ENCODE measurements at places on chromosomes 6 and 20.

- H3K27me3 ChIP-seq, result no peaks in the 10 kb centered on the region
- H3K4me3 ChIP-seq, result no peak overlapping the region
- H3K27ac ChIP-seq, result no peak overlapping the region
These were observed 1294.5 kb downstream of the KHDRBS2 start for GRCh38 chr6:60991427-60992028.

DNA sequence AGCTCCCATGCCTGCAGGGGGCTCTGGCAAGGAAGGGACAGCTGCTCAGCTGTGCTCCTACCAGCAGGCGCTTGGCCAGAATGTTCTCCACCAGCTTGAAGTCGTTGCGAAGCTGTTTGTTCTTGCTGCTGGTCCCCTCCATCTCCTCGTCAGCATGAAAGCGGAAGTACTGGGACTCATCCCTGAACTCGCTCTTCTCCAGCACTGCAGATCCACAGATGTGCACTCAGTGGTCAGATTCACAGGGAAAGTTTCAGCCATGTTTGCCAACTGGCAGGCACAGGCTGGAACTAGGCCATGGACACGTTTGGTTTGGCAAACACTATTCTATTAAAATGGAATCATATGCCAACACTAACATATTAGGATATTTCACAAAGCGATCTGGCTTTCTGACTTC is 167.9 kb downstream of the PREX1 start:
- no peak overlapping the region for H3K27ac ChIP-seq
- no peaks in the 10 kb centered on the region for H3K4me1 ChIP-seq
- no peak for DNase-seq
- H3K4me3 ChIP-seq, result no peak overlapping the region
- H3K27me3 ChIP-seq, result no peaks in the 10 kb centered on the region

- H3K27me3 ChIP-seq, result no peaks in the 10 kb centered on the region
- H3K36me3 ChIP-seq, result peaks cover 9% of the 10 kb centered on the region
- no peak for DNase-seq
- no peaks in the 10 kb centered on the region for H3K4me1 ChIP-seq
- H3K27ac ChIP-seq, result no peak overlapping the region
- H3K4me3 ChIP-seq, result no peak overlapping the region
These were observed 34.3 kb downstream of the C6orf89 start for GRCh38 chr6:36920049-36920448.

- H3K27ac ChIP-seq, result no peak overlapping the region
- no peak overlapping the region for H3K4me3 ChIP-seq
- H3K27me3 ChIP-seq, result peaks cover 12% of the 10 kb centered on the region
- H3K4me1 ChIP-seq, result peaks cover 8% of the 10 kb centered on the region
These were observed 42.6 kb upstream of the ZNFX1 start for GRCh38 chr20:49320460-49320859.

DNA sequence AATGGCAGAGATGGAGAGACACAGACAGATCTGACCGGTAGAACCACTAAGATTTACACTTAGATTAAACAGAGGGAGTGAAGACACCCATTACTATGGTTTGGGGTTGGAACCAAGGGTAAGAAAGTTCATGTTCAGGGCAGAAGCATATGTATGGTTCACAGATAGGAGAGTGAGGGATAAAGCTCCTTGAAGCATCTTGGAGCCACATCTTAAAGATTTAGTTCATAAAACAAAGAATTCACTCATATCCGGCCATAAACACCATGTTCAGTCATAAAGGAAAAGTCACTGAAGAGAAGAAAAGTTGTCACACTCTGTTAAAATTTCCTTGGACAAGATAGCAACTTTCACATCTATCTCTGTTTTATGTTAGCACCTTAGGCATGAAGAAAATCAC is 18.0 kb downstream of the STX7 start:
- no peaks in the 10 kb centered on the region for H3K27me3 ChIP-seq
- DNase-seq, result no peak

GRCh38 chr6:20554817-20555216 is 20.6 kb downstream of the CDKAL1 start:
- no peaks in the 10 kb centered on the region for H3K27me3 ChIP-seq
- no peaks in the 10 kb centered on the region for H3K36me3 ChIP-seq
- no peak for DNase-seq
- H3K4me1 ChIP-seq, result no peaks in the 10 kb centered on the region
- no peak overlapping the region for H3K4me3 ChIP-seq
- no peak overlapping the region for H3K27ac ChIP-seq

Data from HCT116 (cell line).